Adipose tissue (tissue), 3 donors: ENCODE measurements at places on chromosomes 6 and 20. TPM values are rescaled to one million over a fixed set of nuclear protein-coding genes. Genes with fewer than 3 reads are reported as not detected.

The LY6G6C gene
- polyA plus RNA-seq = 0.16 TPM

The SLC17A1 gene
- not detected for polyA plus RNA-seq

The EYS gene
- 0.22 TPM for polyA plus RNA-seq

The CLVS2 gene
- not detected for polyA plus RNA-seq

The LRFN2 gene
- not detected for polyA plus RNA-seq

The KCNK17 gene
- 0.13 TPM for polyA plus RNA-seq

The HAO1 gene
- polyA plus RNA-seq = not detected

The PAX1 gene
- not detected for polyA plus RNA-seq

The DEF6 gene
- 17.3 TPM for polyA plus RNA-seq

The TULP1 gene
- 0.22 TPM for polyA plus RNA-seq
